Cardiac ventricle fibroblast (primary cell): ENCODE measurements at places on chromosomes 12 and 14. TPM values are rescaled to one million over a fixed set of nuclear protein-coding genes. Genes with fewer than 3 reads are reported as not detected.

The ASCL1 gene
- total RNA-seq, result not detected in 2 replicates

The NABP2 gene
- 20.4 and 24.1 TPM in 2 replicates for total RNA-seq

The KSR2 gene
- not detected in 2 replicates for total RNA-seq

The NYNRIN gene
- 7.6 and 9.5 TPM in 2 replicates for total RNA-seq

The ENDOU gene
- not detected in 2 replicates for total RNA-seq

The PPP1R36 gene
- total RNA-seq, result 0.34 and 0.56 TPM in 2 replicates

The ESPL1 gene
- total RNA-seq, result 1.1 and 3.6 TPM in 2 replicates

The RBP5 gene
- not detected in 2 replicates for total RNA-seq

The FBRSL1 gene
- 7.7 and 11.2 TPM in 2 replicates for total RNA-seq

The RAP1B gene
- total RNA-seq, result 157 and 160 TPM in 2 replicates

The AQP6 gene
- total RNA-seq, result 0.37 and 0.73 TPM in 2 replicates

The CSRP2 gene
- 9.2 and 12.5 TPM in 2 replicates for total RNA-seq

The COX8C gene
- total RNA-seq, result not detected in 2 replicates

The KRT6C gene
- total RNA-seq, result not detected in 2 replicates

The CLEC2A gene
- not detected in 2 replicates for total RNA-seq

The ACSS3 gene
- total RNA-seq, result 10.2 and 12.1 TPM in 2 replicates

The INHBE gene
- not detected in 2 replicates for total RNA-seq

The EML5 gene
- total RNA-seq, result not detected in 2 replicates

The TAS2R13 gene
- total RNA-seq, result 0.15 and 0.37 TPM in 2 replicates
